ENCODE measurements at places on chromosomes 11 and 22.
A peak's percentile ranks its signal among the peaks of the same experiment; 100 is the strongest.

- DNase-seq, result no peak
Measured at GRCh38 chr22:40330615-40331014, 15.7 kb upstream of the ADSL start.

DNA sequence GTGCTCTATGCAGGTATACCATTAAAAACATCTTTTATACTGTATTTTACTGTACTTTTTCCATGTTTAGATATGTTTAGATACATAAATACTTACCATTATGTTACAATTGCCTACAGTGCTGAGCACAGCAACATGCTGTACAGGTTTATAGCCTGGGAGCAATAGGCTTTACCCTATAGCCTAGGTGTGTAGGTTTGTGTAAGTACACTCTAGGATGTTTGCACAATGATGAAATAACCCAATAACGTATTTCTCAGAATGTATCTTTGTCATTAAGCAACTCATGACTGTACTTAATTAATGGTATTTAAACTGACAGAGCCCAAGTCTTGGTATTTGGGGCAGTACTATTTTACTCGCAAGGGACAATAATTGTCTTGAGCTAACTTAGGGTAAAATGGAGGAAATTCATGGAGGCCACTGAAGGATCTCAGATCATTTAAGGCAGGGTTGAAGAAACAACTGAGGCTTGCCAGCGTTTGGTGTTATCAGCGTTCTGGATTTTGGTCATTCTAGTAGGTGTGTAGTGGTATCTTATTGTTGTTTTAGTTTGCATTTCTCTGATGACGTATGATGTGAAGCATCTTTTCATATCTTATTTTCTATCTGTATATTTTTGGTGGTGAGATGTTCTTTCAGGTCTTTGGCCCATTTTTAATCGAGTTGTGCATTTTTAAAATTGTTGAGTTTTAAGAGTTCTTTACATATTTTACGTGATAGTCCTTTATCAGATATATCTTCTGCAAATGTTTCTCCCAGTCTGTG is 42.4 kb downstream of the ADAMTS15 start:
- DNase-seq, result no peak

- no peak for DNase-seq
Measured at GRCh38 chr11:27215471-27216269, 147.3 kb downstream of the CCDC34 start.

DNA sequence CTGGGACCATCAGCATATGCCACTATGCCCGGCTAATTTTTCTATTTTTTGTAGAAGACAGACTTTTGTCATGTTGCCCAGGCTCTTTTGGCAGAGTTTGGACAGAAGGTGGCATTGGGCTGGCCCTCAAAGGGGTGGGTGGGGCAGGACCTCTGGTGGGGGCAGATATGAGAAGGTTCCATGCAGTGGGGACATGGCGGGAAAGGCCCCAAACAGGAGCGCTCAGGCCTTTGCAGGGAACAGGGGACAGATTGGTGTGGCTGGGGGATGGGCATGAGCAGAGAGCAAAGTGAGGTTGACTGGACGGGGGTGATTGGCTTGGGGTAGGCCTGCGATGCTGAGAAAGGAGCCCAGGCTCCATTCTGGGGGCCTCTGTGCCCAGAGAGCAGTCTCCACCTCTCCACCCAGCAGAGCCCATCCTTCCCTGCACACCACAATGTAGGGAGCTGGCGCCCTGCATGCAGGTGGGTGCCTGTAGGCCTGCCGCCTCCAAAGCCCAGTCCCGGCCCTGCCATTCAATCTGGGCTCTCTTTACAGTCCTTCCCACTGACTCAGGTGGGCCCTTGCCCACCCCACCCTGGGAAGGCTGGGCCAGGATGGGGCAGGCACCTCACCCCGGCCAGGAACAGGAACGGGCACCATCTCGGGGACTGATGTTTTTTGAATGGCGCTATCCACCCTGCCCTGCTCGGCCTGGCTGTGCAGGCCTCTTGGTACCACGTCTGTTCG is 98.7 kb downstream of the MORC2 start:
- no peak for DNase-seq

GRCh38 chr11:100739666-100740065 is 52.6 kb downstream of the ARHGAP42 start:
- no peak for DNase-seq

DNA sequence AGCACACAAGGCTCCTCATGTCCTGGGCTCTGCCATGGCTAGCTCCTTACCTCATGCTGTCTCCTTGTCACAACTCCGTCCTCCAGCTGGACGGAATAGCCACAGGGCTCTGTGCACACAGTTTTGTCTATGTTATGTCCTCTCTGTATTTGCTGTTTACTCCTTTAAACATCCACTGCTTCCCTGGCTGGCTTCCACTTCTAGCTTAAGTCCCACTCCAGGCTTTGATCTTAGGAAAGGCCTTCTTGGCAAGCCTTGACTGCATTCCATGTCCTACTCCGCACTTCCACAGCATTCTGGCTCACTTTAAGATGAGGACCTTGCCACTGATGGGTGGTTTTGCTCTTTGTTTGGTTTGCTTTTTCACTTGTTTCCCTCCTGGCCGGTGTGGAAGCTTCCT is 22.9 kb upstream of the ROBO3 start:
- DNase-seq, result no peak

DNA sequence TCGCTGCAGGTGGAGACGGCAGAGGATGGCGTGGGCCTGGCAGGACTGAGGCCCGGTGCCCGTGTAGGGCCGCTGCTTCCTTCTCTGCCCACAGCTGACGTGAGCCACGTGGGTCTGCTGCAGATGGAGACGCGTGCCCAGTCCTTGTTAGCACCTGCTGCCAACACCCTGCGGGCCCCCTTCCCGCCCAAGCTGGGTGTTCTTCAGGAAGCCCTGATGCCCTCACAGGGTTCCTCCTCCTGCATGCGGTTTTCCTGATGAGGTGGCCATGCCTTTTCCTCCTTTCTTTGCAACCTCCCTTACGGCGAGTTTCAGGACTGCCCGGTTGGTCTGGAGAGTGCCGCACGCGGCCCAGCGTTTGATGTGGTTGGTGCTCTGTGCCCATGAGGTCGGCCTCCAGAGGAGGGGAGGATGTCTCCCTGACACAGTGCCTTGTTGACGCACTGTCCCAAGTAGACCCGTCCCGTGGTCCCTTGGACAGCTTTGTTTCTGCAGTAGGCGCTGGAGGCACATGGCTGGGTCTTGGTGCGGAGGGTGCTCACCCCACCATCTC is 44.7 kb downstream of the AP2A2 start:
- no peak for DNase-seq

GRCh38 chr22:39184586-39185577 is 32.4 kb upstream of the CBX7 start:
- no peak for DNase-seq

DNA sequence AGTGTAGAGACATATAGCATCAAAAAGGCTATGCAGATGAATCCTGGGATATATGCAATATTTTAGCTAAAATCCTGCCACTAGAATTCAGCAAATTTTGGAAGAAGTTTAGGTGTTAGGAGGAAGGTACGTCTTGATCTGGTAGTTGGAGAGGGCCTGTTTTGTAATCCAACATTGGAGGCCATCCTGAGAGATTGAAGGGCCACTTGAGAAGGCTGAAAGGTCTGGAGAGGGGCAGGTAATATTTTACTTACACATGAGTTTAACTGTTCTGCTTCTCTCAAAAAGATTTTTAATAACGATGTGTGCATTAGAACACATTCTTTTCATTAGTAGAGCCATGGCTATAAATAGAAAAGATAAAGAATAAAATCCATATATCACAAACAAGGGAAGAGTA is 422.1 kb downstream of the RAB38 start:
- no peak for DNase-seq

GRCh38 chr11:125190566-125190965 is 26.0 kb downstream of the PKNOX2 start:
- no peak for DNase-seq

GRCh38 chr11:106785913-106786650 is 232.2 kb downstream of the GUCY1A2 start:
- DNase-seq, result no peak

DNA sequence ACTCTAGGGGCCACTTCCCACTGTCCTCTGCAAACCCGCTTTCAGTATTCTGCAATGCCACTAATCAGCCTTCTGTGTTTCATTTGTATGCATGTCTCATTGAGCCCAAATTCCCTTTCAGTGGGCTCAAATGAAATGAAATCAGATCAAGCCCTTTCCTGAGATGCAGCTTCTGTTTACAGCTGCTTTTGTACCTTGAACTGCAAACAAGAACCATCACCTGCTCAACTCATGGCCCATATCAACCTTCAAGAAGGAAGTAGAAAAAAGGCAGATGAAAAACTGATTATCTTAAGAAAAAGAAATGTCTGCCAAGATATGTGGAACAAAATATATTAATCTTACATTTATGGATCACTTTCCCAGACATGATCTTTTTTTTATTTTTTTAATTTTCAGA is 141.1 kb upstream of the ARHGAP42 start:
- DNase-seq, result no peak

DNA sequence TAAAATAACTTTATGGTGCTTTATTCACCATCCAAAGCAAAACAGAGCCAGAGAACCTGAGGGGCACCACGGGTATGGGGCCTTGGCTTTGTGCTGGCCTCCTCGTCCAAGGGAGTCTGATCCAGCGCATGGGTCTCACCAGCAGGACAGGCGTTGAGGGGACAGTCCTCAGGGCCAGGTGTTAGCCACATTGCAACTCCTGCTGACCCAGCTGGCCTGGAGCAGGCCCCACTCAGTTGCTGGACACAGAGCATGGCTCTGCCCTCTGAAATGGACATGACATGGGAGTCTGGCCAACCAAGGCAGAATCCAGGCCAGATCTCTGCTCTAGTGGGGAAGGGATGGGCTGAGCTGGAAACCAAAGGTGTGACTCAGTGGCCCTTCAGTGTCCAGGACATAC is 116.2 kb downstream of the RRAS2 start:
- DNase-seq, result no peak

- DNase-seq, result no peak
Measured at GRCh38 chr11:35073691-35074419, 65.1 kb upstream of the CD44 start.

- DNase-seq, result no peak
Measured at GRCh38 chr11:105696000-105696399, 86.1 kb downstream of the GRIA4 start.

DNA sequence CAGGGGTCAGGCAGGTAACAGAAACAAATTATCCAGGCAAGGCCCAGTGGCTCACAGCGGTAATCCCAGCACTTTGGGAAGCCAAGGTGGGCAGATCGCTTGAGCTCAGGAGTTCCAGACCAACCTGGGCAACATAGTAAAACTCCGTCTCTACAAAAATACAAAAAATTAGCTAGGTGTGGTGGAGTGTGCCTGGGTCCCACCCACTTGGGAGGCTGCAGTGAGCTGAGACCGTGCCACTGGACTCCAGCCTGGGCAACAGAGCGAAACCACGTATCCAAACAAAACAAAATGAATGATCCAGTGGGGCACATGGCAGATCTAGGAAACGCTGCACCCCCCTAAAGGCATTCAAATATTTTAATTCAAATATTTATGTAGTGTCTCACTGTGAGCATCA is 9.9 kb downstream of the NUMA1 start:
- DNase-seq, result no peak

GRCh38 chr11:65150509-65151299 is 16.4 kb upstream of the SYVN1 start:
- DNase-seq, result peak; percentile 4

DNA sequence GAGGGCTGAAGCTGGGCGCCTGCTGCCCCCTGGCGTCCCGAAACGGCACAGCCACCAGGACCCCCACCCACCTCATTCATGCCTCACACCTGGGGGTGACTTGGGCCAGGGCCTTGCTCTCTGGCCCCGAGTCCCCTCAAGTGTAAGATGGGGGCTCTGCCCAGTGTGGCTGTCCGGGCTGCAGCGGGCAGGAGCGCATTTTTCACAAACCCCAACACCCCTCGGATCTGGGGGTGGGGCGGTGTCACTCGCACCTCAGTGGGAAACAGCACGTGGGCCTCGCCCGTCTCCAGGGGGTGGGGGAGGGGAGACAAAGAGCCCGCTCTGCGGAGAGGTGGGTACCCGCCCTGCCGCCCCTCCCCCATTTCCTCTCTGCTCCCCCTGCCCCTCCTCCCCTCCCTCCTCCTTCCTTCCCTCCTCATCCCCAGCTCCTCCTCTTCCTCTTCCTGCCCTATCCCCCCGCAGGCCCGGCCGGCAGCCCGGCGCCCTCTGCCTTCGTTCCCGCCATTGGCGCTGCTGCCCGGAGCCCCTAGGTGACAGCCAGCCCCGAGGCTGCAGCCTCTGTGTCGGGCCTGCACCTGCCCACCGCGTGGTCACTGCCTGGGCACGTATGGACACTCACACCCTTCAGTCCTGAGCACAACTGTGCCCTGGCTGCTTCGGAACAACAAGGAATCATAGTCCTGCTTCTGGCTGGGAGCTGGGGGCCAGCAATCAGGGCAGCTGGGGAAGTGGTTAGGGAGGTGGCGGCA is 6.8 kb upstream of the CDKN1C start:
- no peak for DNase-seq

DNA sequence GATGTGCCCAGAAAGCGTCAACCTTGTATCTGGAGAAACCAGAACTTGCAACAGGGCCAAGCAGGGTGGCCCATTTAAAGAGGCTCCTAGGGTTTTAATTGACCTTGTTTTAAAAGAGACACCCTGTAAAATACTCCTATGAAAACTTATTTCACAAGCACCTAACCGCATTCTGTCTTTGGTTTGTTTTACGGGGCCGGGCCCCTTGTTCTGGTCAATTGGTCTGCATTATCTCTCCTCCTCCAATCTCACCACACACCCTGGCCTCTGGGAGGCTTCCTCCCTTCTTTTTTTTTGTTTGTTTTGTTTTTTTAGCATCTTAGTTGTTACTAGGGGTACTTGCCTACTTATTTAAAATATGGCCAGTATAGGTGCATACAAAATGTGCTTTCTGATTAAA is 4.7 kb downstream of the EHF start:
- DNase-seq, result no peak

- no peak for DNase-seq
Measured at GRCh38 chr11:36738292-36738861, 140.3 kb upstream of the RAG2 start.

DNA sequence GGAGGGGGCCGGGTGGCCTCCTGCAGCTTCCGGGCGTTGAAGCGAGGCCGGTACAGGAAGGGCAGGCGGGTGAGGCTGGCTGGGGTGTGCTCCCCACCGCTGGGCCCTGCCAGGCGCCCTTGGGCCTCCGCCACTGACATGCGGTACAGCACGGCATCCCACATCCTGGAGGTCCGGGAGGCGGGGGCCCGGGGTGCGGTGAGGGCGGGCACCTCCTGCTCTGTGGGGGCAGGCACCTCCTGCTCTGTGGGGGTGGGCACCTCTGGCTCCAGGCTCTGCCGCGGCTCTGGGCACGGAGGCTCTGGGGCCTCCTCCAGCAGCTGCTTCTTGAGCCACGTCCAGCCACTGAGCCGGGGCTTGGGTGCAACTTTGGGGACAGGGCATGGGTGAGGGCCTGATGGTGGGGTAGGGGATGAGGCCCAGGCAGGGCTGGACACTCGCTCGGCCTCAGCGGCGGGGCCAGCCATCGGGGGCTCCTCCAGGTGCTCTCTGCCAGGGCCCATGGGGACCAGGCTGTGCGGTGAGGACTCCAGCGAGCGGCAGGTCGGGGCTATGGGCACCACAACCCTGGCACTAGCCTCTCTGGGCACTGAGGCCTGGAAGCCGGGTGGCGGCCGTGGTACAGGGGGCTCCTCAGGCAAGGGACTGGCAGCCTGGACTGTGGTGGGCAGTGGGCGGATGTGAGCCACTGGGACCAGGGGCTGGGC is 2.3 kb downstream of the PRR33 start:
- DNase-seq, result no peak
